ENCODE measurements at places on chromosomes 3 and 15.
A peak's percentile ranks its signal among the peaks of the same experiment; 100 is the strongest.

- no peak for DNase-seq
Observed at GRCh38 chr3:72270730-72271129, 485.8 kb upstream of the PROK2 start.

- no peak for DNase-seq
Observed at GRCh38 chr3:166864473-166865467, 515.3 kb downstream of the ZBBX start.

- no peak for DNase-seq
Observed at GRCh38 chr15:74062671-74063070, 19.7 kb downstream of the GOLGA6A start.

GRCh38 chr3:46929324-46929723, 47.2 kb downstream of the CCDC12 start:
- DNase-seq = no peak

- DNase-seq = no peak
Observed at GRCh38 chr3:172528677-172529076, 5.4 kb upstream of the TNFSF10 start.

- peak; percentile 85 for DNase-seq
Observed at GRCh38 chr3:3126477-3127431, at the start of gene TRNT1. Gene TRNT1, plus strand, starts transcription at chr3:3126940. Its CDS starts 2,101 bp downstream, at chr3:3129041.

GRCh38 chr15:70720228-70721016, 42.9 kb downstream of the UACA start:
- no peak for DNase-seq

DNA sequence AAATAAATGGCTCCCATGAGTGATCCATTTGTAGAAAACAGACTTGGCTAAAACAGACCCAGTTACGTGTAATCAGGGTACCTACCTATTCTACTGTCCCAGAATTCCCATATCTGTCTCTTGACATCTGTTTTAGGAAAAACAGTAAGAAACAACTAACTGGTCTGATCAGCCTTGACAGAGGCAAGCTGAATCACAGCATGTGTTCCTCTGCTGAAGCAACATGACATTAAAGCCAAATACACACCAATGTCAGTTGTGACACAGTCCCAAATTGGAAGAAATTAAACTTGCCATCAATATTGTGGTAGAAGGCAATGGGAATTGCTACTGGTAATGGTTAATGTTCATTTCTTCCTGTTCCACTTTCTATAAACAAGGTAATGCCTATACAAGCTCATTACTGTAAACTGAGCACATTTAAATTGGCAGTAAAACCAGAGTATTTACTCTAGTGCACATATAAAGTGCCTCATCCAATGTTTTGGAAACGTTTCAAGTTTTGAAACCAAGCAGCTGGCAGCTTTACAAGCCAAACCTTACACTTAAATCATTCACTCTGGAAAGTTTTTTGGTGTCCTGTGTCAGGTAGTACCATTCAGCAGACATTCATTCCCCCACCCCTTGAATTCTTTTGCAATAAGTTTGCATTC, 27.0 kb downstream of the ALDH1A2 start:
- DNase-seq = no peak

- DNase-seq = no peak
Observed at GRCh38 chr3:66483006-66483405, 17.8 kb downstream of the LRIG1 start.

- no peak for DNase-seq
Observed at GRCh38 chr3:119305286-119305685, 11.1 kb downstream of the ARHGAP31 start.

- no peak for DNase-seq
Observed at GRCh38 chr15:38587214-38587613, 22.6 kb upstream of the RASGRP1 start.

GRCh38 chr3:24460974-24461373, 33.7 kb downstream of the THRB start:
- DNase-seq = no peak

DNA sequence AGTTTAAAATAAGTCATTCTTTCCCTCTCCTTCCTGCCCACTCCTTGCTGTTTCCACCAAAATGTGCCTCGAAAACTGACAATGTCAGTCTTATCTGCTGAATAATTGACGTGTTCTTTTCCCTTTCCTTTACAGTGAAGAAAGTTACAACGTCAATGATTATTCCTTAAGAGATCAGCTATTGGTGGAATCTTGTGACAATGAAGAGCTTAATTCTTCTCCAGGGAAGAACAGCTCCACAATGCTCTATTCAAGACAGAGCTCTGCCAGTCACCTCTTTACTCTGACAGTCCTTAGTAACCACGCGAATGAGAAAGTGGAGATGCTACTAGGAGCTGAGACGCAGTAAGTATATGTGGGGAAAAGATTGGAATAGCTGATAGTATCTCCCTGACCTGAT, 84.1 kb downstream of the DHX36 start:
- DNase-seq = no peak

DNA sequence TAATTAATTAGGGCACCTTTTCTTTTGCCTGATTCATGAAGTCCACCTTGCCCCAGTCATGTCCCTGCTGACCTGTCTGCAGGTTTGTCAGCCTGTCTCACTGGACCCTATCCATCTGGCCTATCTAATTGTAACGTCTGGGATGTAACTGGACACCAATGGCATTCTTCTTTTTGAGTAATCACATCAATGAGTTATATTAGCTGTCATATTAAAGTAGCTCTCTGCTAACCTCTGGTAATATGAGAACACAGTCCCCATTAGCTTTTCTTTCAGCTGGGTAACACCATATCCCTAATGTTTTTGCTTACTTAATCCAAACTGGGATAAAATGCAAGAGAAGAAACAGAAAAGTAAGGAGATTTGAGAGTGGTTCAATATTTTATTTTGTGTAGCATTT, 166.2 kb upstream of the VEPH1 start:
- no peak for DNase-seq

GRCh38 chr3:167032267-167032876, 347.7 kb downstream of the ZBBX start:
- no peak for DNase-seq

- no peak for DNase-seq
Observed at GRCh38 chr3:189395825-189396224, 224.1 kb downstream of the TPRG1 start.

DNA sequence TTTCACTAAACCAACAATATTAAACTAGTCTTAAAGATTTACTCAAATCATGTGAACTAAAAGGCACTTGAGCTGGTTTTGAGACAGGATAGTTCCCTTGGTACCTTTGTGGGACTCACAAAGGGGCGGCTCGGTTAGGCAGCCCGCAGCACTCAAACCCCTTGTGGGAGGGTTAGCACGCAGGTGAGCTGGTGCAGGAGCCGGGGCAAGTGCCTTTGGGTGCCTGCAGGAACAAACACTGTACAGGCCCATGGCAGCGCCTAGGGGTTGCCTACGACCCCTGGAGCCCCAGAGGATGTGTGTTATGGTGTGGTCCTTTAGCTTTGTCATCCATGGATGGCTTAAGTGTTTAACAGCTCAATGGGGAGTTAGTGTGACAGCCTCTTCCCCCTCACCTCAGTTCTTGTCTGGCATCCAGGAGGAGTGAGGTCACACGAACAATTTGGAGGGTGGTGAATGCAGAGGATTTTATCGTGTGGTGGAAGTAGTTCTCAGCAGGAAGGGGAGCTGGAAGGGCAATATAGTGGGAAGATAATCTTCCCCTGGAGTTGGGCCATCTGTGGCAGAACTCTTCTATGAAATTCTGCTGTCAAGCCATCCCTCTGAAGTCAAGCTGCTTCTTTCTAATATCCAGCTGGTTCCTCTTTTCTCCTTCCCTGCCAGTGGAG, 470.9 kb downstream of the RBMS3 start:
- no peak for DNase-seq

- DNase-seq = no peak
Observed at GRCh38 chr3:11001658-11002021, 9.1 kb downstream of the SLC6A1 start.

- no peak for DNase-seq
Observed at GRCh38 chr3:47634996-47635395, 56.3 kb upstream of the CSPG5 start.

DNA sequence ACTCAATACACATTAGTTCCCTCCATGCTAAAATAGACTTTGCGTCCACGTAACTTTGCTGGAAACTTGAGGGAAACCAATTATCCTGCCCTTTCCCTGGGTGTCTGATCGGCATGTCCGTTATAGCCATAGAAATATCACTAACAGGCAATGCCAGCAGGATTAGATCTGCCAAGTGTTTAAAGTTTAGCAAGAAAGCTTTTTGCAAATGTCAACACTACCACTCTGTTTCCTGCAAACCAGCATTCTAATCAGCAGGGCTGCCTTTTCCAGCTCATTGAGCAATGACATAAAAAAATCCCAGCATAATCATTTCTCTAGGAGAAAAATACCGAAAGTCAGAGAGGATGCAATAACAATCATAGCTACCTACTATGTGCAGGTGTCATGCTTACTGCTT, 60.9 kb downstream of the NOX5 start:
- no peak for DNase-seq

DNA sequence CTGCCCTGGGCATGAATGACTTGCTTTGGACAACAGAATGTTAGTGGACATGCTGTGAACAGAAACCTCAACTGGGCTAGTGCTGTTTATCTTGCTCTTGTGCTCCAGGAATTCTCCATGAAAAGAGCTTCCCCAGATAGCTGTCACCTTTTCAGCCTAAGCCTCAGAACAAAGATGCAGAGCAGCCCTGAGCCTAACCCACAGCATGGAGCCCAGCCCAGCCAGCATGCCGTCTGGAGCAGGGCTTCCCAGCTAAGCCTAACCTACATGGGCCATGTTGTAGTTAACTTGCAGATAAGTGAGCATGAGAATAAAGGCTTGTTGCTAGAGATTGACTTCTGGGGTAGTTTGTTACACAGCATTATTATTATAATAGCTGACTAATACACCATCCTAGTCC, 48.9 kb downstream of the SCN5A start:
- DNase-seq = no peak

DNA sequence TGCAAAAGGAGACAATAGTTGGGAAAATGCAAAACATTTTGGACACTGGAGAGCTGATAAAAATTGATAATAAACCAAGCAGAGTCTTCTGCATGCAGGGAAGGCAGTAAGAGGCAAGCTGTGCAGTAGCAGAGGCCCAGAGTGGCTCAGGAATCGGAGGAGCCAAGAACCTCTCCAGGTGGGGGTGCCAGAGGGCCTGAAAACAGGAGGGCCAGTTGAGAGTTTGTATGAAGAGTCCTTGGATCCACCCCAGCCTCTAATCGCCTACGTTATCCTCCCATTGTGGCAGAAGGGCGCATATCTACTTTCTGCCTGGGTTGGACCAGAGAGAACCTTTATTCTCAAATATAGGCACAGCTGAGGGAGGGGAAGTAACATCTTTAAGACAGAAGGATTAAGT, 48.9 kb upstream of the RBP1 start:
- DNase-seq = no peak

DNA sequence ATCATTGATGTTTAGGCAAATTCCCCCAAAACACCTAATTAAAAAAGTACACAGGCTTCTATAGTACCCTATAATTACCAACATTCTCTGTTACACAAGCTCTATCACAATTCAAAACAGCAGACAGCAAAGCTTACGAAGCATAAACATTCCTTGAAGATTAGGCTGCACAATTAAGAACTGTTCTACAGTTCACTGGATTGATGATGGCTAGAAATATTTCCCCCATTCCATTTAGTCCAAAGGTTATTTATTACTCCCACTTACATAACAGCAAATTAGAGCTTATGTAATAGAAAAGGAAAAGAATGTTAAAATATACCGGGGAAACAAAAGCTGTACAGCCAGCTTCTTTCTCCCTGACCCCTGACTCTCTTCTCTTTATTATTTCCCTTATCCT, 49.3 kb downstream of the UACA start:
- DNase-seq = no peak

GRCh38 chr15:26804063-26804804, 31.4 kb upstream of the GABRB3 start:
- DNase-seq = no peak

DNA sequence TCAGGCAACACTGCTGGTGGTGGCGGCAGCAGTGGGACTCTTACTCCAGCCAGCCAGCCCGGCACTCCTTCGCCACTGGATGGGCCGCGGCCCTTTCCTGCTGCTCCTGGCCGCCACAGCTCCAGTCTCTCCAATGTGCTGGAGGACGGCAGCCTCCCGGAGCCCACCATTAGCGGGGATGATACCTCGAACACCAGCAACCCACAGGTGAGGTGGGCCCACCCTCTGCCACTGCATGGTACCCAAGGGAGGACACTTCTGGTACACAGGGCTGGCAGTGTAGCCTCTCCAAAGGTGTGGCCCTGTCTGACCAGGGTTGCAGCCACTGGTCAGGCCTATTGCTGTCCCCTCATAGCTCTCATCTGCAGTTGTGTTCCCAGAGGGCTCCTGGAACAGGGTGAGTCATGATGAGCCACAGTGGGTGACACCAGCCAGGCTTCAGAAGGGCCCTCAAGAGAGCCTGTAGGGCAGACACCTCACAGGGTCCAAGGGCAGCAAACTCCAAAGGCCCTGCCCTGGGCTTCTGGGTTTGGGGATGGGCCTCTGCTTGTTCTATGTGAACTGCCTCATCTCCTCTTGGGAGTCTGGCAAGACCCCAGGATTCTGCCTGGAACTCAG, 20.8 kb downstream of the NBEAL2 start:
- DNase-seq = no peak

GRCh38 chr15:101233651-101234280, 18.1 kb downstream of the CHSY1 start:
- DNase-seq = no peak

DNA sequence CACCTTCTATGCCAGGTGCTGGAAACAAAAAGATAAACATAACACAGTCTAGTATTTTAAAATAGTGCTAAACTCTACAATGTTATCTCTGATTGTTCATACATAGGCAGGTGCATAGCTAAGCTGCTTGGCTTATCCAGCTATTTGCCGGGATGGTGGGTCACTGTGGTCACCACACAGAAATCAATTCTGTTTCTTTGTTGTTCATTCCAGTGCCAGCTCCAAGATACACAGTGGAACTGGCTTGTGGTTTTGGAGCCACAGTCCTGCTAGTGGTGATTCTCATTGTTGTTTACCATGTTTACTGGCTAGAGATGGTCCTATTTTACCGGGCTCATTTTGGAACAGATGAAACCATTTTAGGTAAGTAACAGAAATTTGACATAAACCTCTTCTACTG, 130.2 kb downstream of the IL1RAP start:
- DNase-seq = no peak

DNA sequence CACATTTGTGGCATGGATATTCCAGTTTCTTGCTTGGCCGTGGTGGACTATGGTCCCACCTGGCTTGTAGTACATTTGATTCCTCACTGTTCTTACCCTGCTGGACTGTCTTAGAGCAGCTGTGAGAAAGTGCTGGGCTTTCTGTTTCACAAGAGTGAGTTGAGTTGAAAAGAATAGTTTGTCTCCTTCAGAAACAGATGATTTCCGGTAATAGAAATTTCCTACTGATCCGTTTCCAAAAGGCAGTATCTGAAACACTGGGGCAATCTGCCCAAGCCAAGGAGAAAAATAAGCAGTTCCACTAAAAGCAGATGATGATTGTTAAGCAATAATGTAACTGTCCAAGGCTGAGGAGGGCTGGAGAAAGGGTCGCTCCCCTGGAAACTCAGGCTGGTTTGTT, 96.0 kb downstream of the SUCLG2 start:
- DNase-seq = no peak
